Stomach (tissue), 19 donors: ENCODE measurements at places on chromosomes 4 and X.

DNA sequence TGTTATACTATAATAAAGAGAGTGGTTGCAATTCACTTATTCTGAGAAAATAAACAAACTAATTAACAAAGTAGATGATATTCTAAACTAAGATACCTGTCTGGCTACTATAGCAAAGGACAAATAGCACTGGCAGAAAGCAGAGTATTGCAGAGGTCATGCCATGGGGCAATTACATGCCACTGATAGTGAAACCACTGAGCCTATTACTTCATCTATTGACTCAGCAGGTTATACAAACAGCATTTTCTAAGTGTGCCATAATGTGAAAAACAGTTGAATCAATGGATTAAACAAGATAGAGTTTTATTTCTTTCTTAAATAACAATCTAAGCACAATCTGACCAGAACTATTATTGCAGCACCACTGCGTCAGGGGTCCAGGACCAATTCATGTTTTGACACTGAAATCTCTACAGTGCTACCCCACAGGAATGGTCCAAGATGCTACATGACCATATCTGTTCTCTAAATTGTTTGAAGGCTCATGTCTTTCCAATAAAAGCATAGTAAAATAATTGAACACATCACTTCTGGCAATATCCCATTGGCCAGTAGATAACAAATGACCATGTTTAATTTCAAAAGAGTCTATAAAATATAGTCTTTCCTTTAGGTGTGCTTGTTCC, 389.5 kb upstream of the GRID2 start:
- no peak for DNase-seq
- H3K27me3 ChIP-seq: no peaks in the 10 kb centered on the region
- H3K27ac ChIP-seq: no peak overlapping the region
- H3K4me3 ChIP-seq: no peak overlapping the region
- no peaks in the 10 kb centered on the region for H3K4me1 ChIP-seq
- H3K36me3 ChIP-seq: no peaks in the 10 kb centered on the region

GRCh38 chr4:151866592-151866918, 105.7 kb upstream of the GATB start:
- no peak for DNase-seq
- H3K4me3 ChIP-seq: no peak overlapping the region
- no peaks in the 10 kb centered on the region for H3K27me3 ChIP-seq
- no peaks in the 10 kb centered on the region for H3K36me3 ChIP-seq

GRCh38 chrX:107659768-107660167, 31.5 kb downstream of the PRPS1 start:
- H3K4me1 ChIP-seq: peaks cover 21% of the 10 kb centered on the region
- H3K4me3 ChIP-seq: no peak overlapping the region
- peak; percentile 78 for DNase-seq

GRCh38 chr4:163736876-163737275, 242.4 kb downstream of the TMA16 start:
- no peaks in the 10 kb centered on the region for H3K4me1 ChIP-seq
- DNase-seq: no peak
- no peak overlapping the region for H3K4me3 ChIP-seq

DNA sequence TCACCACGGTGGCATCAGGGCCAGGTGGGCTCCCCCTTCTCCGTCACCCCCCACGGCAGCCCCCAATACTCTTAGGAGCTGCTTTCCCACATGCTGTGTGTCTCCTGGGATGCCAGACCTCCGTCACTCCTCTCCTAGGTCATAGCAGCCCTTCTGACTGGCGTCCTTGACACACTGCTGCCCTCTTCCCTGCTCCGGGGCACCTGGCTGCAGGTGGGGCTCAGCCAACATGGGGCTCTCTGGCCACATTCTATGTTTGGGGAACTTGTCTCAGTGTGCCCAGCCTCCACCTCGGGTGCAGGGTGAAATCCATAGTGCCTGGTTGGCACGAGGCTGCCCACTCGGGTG, 13.8 kb downstream of the TMEM175 start:
- H3K36me3 ChIP-seq: peaks cover 23% of the 10 kb centered on the region
- peaks cover 7% of the 10 kb centered on the region for H3K4me1 ChIP-seq
- no peak for DNase-seq
- no peaks in the 10 kb centered on the region for H3K27me3 ChIP-seq
- no peak overlapping the region for H3K27ac ChIP-seq

DNA sequence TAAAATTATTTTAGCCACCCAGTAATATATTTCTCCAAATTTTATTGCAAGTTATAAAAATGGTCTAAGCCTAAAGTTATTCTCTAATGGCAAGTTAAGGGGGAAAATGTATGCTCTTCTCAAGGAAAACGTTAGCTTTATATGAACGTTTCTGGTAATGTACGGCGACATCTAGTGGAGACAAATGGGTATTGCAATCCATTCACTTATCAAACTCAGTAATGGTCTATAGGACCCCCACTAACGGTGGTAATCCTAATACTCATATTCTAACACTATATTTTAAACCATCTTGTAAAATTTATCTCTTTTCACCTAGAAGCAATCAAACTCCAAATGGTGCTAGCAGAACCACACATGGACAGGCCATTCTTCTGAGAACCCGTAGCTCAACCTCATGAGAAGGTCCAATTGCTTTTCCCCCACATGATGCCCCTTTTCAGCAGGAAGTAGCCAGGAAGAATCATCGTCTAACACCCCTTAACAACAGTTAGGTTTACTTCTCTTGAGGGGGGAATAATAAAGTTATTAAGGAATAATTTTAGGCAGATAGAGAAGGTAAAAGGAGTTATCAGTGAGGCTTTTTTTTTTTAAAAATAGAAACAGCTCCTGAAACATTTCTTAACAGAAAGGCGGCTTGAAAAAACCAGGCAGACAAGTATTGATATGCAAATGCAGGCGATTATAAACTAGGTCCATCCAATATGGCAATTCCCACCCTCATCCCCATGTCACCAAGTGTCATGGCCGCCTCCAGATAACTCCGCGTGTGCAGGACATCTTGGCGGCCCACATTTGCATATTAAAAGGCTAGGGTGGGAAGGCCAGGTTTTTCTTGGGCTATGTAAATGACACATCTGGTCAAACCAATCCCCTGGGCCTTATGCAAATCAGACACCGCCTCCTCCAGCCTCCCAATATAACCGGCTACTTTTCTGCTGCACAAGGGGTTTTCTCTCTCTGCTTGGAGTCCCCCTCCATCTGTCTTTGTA, 35.0 kb downstream of the NUDT11 start:
- H3K4me3 ChIP-seq: no peak overlapping the region
- H3K27me3 ChIP-seq: no peaks in the 10 kb centered on the region
- H3K36me3 ChIP-seq: no peaks in the 10 kb centered on the region
- H3K27ac ChIP-seq: no peak overlapping the region
- no peaks in the 10 kb centered on the region for H3K4me1 ChIP-seq
- no peak for DNase-seq

DNA sequence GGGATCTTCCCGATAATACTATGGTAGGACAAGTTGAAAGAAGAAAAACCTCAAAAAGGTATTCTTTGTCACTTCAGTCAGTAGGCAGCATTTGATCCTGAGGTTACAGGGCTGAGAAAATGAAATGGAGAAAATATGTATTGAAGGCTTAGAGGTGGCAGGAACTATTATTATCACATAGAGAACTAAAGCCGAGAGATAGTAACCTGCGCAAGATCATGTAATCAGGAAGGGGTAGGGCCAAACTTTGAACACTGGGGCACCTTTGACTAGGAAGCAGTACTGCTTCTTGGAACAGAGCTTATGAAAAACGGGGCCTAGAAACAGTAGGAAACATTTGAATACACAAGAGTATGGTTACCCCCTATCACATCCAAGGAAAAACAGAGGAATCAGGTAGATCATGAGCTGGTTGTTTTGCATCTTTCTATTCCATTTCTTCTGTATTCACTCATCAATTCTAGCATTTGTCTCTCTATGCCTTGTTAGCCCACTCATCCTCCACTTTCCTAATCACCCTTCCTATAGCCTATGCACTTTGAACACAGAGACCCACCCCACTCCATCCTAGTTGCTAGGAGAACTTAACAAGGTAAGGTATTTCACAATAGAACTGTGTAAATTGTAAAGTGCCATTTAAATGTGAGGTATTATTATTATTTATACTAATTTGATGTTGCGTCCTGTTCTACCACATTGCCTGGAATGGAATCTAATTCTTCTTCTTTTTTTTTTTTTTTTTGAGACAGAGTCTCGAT, 34.6 kb upstream of the SLC9A7 start:
- peak; percentile 28 for DNase-seq
- H3K36me3 ChIP-seq: no peaks in the 10 kb centered on the region
- no peak overlapping the region for H3K27ac ChIP-seq
- no peak overlapping the region for H3K4me3 ChIP-seq
- H3K4me1 ChIP-seq: peaks cover 10% of the 10 kb centered on the region

GRCh38 chr4:146243141-146243882, 29.0 kb downstream of the REELD1 start:
- no peaks in the 10 kb centered on the region for H3K27me3 ChIP-seq
- no peak for DNase-seq
- no peak overlapping the region for H3K4me3 ChIP-seq
- no peaks in the 10 kb centered on the region for H3K36me3 ChIP-seq
- H3K27ac ChIP-seq: no peak overlapping the region

GRCh38 chr4:181971411-181971810, 271.8 kb upstream of the TENM3 start:
- H3K4me1 ChIP-seq: no peaks in the 10 kb centered on the region
- no peak overlapping the region for H3K27ac ChIP-seq
- no peak for DNase-seq
- H3K36me3 ChIP-seq: no peaks in the 10 kb centered on the region

- H3K4me1 ChIP-seq: no peaks in the 10 kb centered on the region
- no peaks in the 10 kb centered on the region for H3K27me3 ChIP-seq
- DNase-seq: peak; percentile 7
- no peak overlapping the region for H3K27ac ChIP-seq
- H3K4me3 ChIP-seq: no peak overlapping the region
These were observed 94.3 kb downstream of the HDAC8 start for GRCh38 chrX:72478351-72478750.
